Activated T-cell treated with anti-CD3 and anti-CD28 coated beads, Interleukin-2, amount 50 U/mL, for 4 hours (primary cell): ENCODE measurements at places on chromosomes 3 and 15. TPM values are rescaled to one million over a fixed set of nuclear protein-coding genes. Genes with fewer than 3 reads are reported as not detected.

The BNC1 gene
- total RNA-seq: not detected

DNA sequence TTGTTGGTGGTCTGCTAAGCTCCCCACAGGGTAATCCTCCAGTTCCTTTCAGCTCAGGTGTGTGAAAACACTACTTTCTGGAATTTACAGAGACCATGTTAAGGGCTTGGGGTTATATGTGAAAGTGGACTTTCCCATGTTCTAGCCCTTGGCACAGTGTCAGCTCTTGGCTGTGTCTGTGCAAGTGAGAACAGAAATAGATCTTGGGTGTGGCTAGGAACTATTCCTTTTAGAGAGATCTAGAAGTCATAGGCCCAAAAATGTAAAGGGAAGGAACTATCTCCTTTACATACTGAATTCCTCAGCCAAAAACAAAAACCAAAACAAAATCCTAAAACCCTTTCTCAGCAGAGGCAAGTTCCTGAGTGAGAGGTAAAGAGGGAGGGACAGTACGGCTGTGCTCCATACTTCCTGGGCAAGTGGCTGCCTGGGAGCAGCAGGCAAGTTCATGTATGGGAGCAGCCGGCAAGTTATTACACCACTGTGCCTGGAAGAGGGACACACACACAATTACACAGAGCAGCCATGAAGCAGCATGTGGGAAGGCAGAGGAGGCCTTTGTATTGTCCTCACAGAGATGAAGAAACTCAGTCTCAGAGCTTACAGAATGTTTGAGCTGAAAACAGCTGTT lies 19.9 kb upstream of the C3orf62 start:
- no peak for DNase-seq

GRCh38 chr3:116785226-116785625 lies 75.6 kb downstream of the TUSC7 start:
- no peak for DNase-seq

- DNase-seq: no peak
Observed at GRCh38 chr15:68303134-68303533, 25.6 kb downstream of the FEM1B start.

DNA sequence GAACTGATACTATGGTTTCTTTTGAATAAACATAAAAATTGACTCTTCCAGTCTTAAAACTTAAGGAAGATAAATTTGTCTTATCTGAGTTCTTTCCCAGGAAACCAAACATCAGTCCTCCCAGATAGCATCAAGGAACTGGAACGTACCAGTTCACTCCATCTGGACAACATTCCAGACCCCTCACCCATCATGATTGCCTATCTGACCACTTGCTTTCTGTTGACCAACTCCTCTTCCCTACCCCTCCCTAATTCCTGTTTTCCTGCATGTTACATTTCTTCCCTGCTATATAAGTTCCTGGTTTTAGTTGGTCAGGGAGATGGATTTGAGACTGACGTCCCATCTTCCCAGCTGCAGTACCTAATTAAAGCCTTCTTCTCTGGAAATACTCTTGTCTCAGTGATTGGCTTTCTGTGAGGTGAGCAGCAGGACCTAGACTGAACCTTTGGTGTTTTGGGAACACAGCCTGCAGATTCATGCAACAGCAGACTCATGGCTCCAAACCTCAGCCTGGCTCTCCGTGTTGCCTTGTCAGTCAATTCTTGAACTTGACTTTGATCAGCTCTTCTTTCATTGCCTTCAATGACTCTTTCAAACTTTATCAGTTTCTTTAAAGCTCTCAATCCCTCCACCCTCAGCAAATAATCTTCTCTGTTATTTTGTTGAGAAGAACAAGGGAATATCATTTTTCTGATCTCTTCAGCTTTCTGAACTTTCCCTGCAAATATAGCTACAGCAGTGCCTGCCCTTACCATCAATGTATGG lies 123.6 kb downstream of the RPL22L1 start:
- no peak for DNase-seq
